Central memory CD8-positive, alpha-beta T cell (primary cell): ENCODE measurements at places on chromosomes 11 and 22.

DNA sequence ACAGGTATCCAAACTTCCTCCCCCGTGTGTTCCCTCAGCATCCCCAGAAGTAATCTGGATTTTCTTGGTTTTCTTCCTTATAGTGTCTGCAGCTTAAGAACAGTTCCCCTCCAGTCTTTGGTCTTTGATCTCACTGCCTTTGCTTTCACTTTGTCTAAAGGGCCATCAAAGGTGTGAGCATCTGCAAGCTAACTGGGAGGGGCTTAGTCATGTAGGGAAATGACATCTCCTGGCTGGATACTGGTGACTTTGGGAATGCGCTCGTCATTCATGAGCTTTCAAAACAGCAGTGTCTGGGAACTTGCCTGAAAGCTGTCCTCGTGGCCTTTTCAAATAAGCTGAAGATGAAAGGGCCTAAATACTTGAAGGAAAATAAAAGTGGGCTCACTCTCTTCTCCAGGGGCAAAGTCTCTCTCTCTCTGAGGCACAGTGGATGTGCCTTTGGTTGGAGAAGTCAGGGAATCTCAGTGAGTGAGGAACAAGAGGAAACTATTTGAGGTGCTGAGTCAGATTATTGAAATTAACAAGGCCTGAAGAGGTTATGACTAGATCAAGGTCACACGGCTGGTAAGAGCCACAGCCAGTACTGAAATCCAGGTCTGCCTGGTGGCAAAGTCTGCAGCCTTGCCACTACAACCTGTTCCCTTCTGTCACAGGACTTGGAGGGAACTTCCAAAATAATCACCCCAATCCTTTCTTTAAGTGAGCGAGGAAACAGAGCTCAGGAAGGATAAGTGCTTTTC lies 45.6 kb upstream of the TENM4 start:
- no peak for DNase-seq

DNA sequence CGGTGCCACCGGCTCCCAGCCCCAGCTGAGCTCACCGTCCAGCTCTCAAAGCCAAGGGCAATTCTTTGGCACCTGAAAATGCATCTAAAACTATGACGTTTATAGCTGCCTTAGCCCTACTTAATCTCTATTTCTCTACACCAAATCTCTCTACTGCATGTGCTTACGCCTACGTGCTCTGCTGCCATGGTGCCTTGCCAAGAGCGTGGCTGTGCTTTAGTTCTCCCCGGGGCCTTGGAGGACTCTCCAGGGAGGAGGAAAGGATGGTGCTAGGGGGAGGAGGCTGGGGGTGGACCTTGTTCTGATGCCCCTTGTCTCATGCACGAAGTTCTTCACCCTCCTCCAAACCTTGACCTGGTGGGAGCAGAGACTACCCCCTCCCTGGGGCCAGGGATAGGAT lies 9.0 kb upstream of the BID start:
- DNase-seq = no peak

DNA sequence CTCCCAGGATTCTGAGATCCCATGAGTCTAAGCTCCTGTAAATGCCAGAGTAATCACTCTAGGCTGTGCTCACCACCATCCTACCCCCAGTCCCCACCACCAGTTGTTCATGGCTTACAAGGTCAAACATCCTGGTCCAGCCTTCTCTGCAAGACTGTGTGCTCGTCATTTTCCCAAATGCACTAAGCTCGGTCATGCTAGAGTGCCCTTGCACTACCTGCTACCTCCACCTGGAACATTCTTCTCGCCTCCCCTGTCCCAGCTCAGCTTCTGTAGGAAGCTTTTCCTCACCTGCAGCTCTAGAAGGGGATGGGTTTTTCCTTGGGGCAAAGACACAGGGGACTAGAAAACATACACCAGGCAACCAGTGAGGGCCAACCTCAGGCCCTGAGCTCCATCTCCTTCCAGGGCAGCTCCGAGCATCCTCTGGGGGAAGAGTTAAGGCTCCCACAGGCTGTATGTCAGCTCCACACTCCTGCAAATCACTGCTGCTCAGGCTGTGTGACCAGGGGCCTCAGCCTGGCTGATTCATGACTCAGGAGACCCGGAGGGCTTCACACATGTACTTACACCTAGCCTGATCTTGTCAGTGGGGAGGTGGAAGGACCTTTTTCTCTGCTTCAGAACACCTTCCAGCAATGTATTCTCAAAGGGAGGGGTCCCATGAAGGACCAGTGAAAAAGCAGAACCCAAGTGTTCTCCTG lies 37.2 kb upstream of the CSNK2A3 start:
- no peak for DNase-seq

DNA sequence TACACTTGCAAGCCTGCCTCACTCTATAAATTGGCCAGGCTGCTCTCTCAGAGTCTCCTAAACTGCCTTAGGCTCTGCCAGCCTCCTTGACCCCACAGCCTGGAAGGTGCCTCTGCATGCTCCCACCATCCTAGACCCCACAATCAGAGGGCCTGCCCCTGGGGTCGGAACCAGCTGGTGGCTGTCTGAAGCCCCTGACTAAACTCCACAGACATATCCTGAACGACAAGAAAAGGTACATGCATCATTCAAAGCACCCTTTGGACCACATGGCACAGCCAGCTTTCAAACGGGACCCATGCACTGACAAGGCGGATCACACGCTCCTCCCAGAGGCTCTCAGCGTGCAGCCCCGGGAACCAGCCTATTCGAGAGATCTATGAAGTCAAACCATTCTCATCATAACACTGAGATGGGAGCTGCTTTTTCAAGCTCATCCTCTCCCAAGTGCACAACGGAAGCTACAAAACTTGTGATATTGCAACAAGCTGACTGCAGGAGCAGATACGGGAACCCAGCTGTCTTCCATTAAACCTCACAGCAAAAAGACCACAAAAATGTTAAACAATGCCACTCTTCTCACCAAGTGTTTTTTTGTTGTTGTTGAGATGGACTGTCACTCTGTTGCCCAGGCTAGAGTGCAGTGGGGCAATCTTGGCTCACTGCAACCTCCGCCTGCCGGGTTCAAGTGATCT lies 8.1 kb downstream of the SHANK2 start:
- DNase-seq = no peak

GRCh38 chr11:63380130-63380529 lies 10.5 kb downstream of the SLC22A9 start:
- DNase-seq = no peak

DNA sequence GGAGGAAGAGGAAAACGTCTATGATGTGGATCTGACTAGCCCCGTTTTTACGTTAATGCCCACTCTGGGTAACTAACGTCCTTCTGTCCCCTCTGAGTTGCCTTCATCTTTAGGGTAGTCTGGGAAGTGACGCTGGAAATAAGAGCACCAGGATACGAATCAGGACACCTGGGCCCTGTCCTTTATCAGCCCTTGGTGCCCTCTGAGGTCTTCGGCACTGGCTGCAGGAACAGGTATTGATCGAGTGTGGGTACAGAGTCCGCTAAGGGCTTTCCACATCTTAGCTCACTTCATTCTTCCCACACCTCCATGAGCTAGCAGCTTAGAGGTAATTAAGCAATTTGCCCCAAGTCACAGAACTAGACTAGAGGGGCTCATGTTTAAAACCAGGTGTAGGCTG lies 223.8 kb downstream of the DBX1 start:
- DNase-seq = no peak

DNA sequence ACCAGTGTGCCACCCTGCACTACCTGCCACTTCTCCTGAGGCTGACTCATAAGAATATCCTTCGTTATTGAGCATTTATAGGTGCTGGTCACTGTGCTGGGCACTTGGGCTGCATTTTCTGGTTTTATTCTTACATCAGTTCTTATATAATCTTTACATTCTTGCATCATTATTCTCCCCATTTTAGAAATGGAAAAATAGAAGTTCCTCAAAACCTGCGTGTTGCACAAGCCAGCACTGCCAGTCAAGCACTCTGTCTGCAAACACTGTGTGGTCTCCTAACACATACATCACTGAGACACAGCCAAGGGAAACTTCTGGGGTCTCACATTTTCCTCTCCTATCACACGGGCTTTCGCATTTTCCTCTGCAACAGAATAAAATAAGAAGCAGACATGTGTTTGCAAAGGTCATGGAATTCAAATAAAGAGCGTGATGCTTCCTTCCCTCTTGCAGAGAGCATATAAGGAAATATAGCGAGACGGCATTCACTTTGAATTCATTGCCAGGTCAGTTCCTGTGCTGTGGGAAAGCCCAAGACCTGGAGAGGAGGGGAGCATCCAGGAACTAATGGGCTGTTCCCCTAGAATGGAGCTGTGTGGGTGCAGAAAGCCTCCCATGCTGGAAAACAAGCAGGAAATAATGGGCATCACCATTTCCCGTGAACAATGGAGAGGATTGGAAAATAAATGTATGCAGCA lies 73.9 kb upstream of the SEZ6L start:
- DNase-seq = no peak

- no peak for DNase-seq
Observed at GRCh38 chr22:25833091-25833490, 91.1 kb downstream of the MYO18B start.

- DNase-seq = no peak
Observed at GRCh38 chr11:132064987-132065620, 694.7 kb downstream of the NTM start.

DNA sequence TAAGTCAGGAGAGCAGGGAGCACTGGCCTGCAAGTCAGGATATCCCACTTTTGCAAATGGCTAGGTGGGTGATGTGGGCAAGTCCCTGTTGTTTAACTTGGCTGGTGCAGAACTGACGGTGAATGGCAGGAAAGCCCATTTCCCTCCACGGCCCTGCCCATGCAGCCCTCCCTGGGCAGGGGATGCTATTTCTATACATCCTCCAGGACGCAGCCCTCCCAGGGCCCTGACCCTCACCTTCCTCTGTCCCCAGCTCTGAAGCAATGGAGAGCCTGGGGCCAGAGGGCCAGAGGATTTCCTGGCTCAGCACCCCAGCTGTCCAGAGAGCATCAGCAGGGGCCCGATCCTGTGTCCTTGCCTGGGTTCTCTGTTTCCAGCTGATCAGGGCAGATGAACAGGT lies 91.3 kb downstream of the TSPAN18 start:
- DNase-seq = no peak

GRCh38 chr11:131668500-131669400 lies 298.3 kb downstream of the NTM start:
- DNase-seq = no peak

DNA sequence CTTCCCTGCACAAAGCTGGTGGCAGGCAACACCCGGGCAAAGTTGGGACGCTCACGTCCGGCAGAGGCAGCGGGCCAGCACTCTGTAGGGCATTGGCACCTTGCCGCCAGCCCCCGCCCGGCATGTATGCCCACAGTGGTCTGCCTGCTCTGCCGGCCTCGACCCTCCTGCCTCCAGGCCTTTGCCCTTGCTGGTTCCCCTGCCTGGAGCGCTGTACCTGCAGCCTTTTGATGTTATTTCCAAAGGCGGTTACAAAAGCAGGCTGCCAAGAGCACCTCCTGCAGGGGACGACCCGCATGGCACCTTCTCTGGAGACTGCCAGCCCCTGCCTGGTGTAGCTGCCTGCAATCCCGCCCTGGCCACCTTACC lies 56.5 kb upstream of the SHISAL1 start:
- no peak for DNase-seq

- DNase-seq = no peak
Observed at GRCh38 chr11:101453682-101454081, 130.1 kb downstream of the TRPC6 start.

- DNase-seq = no peak
Observed at GRCh38 chr22:31945971-31946680, 1.8 kb downstream of the YWHAH start.

DNA sequence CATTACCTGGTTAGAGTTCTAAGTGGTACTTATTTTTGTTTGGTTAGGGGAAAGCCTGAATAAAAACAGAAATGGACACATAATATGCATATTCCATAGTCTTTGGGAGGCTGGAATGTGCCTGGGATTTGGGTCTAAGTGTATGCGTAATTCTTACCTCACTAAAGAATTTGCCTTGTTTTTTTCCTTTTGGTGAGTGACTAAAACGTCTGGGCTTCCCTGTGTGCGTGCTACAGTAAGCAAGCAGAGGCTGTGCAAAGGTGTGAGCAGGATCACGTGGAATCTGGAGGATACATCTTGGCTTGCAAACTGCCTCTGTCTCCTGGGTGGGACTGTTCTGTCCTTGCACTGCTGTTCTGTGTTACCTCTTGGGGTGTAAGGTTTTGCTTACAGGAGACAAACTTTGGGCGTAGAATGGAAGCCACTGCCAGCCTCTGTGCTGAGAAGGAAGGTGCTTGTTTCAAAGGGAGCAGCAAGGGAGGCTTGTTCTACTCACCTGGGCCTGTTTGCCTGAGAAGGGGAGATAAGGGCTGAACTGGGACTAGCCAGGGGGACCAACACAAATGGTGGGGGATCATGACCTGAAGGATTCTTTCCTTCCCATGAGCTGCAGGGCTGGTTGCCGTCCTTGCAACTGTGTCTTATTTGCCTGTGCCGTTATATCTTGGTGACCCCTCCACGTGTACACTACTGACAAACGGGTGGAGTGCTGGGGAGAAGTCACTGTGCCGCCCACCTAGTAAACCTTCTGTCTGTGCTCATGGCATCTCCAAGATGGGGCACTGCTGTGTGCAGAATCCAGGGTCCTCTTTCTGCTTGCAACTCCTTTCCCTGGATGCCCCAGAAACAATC lies 4.5 kb downstream of the NEAT1 start:
- no peak for DNase-seq

GRCh38 chr11:79097246-79097875 lies 343.5 kb downstream of the TENM4 start:
- no peak for DNase-seq

GRCh38 chr11:109511598-109511997 lies 89.6 kb downstream of the C11orf87 start:
- DNase-seq = no peak

DNA sequence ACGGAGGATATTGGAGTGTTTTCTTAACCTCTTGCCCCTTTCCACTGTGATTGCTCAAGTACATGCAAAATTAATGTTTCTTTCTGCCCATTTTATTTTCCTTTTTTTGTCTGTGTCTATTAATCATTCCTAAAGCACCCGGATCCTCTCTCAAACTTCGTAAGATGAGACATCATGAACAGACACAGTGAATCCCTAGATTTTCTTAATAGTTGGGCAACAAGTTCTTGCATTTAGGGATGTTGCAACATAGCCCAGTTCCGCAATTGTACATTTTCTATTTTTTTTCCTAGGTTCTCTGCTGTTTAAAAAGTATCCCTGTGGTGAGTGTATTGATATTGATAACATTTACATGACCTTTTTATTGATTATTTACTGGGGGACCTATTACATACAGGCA lies 2.9 kb downstream of the FAM111A start:
- no peak for DNase-seq

- no peak for DNase-seq
Observed at GRCh38 chr11:79925570-79925969, 484.7 kb upstream of the TENM4 start.

DNA sequence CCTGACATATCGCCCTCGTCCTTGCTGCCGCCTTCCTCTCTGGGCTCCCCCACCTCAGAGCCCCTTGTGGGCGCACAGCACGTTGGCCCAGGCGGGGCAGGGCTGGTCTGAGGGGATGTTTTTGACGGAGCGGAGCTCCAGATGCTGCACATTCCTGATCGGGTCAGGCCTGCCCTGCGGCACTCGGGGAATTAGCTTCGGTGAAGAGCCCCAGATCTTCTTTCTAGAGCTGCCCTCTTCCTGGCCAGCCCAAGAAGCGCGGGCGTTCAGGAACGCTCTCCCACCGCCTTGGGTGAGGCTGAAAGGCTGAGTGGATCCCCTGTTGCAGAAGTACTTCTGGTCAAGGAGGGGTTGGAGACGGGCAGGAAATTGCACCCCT lies 12.1 kb downstream of the YPEL4 start:
- DNase-seq = no peak

GRCh38 chr11:66987158-66987620 lies 12.1 kb downstream of the C11orf86 start:
- no peak for DNase-seq
